ENCODE measurements at places on chromosomes 11 and 22. TPM values are rescaled to one million over a fixed set of nuclear protein-coding genes. Genes with fewer than 3 reads are reported as not detected.
A peak's percentile ranks its signal among the peaks of the same experiment; 100 is the strongest.

Gene OR51B4
- total RNA-seq: not detected

DNA sequence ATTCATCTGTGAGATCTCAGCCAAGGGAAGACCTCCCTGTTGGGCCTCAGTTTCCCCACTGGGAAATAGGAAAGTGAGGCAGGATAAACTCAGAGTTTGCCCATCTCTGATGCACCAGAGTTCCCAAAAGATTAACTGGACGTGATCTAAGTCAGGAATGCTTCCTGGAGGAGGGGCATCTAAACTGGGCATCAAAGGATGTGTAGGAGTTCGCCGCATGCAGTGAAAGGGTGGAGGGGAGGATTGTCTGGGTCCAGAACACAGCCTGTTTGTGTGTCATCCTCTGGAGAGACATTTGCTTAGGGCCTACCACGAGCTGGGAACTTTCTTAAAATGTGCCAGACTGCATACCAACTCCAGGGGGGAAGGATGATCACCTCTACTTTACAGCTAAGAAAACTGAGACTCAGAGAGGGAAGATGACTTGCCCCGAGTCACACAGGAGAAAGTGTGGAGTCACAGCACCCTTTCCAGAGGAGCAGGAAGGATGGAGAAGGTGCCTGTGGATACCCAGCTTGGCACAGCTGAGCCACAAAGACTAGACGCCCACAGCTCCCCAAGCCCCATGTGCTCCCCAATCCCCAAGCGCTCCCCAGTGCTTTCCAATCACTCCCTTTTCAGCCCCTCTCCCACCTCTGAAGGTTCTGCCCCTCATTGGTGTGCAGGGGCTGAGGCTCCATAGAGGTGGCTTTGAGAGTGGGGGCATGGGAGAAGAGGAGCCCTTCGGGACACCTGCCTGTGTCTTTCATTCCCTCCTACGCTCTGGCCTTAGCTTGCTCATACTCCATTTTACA, 50.1 kb downstream of the MN1 start:
- H3K4me1 ChIP-seq: peaks cover 35% of the 10 kb centered on the region
- no peak overlapping the region for H3K4me3 ChIP-seq
- DNase-seq: no peak
- H3K27ac ChIP-seq: no peak overlapping the region
- H3K27me3 ChIP-seq: no peaks in the 10 kb centered on the region
- no peaks in the 10 kb centered on the region for H3K36me3 ChIP-seq

- H3K4me3 ChIP-seq: peak overlapping the region; percentile 71
- peaks cover 37% of the 10 kb centered on the region for H3K27me3 ChIP-seq
- H3K27ac ChIP-seq: no peak overlapping the region
- H3K36me3 ChIP-seq: no peaks in the 10 kb centered on the region
- peaks cover 14% of the 10 kb centered on the region for H3K4me1 ChIP-seq
- no peak for DNase-seq
Observed at GRCh38 chr11:95230810-95231126, 234 bp downstream of the SESN3 start.

DNA sequence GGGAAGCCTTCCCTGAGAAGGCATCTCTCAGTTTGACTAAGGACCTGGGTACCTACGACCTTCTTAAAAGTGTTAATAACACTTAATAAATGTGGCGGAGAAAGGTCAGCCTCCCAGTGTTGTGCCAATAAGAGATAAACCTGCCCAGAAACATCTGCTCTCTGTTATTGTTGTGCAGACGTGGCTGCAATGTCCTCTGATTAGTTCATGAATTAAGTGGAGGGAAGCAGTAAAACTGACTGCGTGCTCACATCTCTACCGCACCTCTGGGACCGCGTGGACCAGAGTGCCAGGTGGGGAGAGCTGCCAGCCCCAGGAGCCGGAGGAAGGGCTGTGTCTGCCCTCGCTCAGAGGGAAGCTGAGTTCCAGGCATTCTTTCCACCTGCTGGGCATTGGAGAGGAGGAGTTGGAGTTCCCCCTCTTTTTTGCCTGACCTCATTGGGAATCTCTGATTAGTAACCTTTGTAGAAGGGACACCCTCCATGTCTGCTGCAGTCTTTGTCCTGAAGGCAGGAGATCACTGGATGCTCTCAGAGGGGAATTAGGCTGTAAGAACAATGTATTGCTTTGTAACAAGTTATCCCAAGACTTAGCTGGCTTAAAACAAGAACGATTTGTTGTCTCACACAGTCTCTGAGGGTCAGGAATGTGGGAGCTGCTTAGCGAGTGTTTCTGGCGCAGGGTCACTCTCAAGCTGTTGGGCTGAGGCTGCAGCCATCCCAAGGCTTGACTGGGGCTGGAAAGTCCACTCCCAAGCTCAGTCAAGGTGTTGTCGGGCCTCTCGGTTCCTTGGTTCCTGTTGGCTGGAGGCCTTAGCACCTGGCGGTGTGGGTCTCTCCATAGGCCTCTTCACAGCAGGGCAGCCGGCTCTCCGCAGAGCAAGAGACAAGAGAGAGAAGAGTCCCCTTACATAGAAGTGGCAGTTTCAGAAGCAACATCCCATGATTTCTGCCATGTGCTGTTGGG, 247.6 kb upstream of the TBCEL start:
- no peak overlapping the region for H3K27ac ChIP-seq
- H3K4me3 ChIP-seq: no peak overlapping the region
- DNase-seq: no peak
- H3K27me3 ChIP-seq: peaks cover 19% of the 10 kb centered on the region
- H3K36me3 ChIP-seq: no peaks in the 10 kb centered on the region

- no peak overlapping the region for H3K4me3 ChIP-seq
- no peak overlapping the region for H3K27ac ChIP-seq
- no peaks in the 10 kb centered on the region for H3K4me1 ChIP-seq
Observed at GRCh38 chr22:19867617-19868016, 12.9 kb upstream of the GNB1L start.

DNA sequence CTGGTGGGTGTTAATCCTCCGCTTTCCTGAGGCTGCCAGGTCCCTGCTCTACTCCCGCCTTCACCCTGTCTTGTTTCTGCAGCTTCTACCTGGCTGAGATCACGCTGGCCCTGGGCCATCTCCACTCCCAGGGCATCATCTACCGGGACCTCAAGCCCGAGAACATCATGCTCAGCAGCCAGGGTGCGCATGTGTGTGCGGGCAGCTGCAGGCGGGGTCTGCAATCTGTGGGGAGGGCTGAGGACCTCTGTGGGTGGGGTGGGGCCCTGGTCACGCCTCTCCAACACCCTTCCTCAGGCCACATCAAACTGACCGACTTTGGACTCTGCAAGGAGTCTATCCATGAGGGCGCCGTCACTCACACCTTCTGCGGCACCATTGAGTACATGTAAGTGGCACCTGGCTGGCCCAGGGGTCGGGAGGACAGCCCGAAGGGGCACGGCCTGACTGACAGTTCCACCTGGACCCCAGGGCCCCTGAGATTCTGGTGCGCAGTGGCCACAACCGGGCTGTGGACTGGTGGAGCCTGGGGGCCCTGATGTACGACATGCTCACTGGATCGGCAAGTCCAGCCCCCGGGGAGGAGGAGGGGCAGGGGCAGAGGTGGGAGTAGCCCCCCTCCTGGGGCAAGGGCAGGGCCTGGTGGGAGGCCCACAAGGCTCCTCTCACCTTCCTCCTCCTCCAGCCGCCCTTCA, 4.5 kb downstream of the RPS6KB2 start:
- peaks cover 8% of the 10 kb centered on the region for H3K4me1 ChIP-seq
- H3K4me3 ChIP-seq: no peak overlapping the region
- no peaks in the 10 kb centered on the region for H3K27me3 ChIP-seq
- no peak for DNase-seq
- H3K36me3 ChIP-seq: peaks cover 26% of the 10 kb centered on the region
